ENCODE measurements at places on chromosomes 2 and 18.

- no peak for DNase-seq
These were observed 1.0 kb downstream of the ZDBF2 start for GRCh38 chr2:206275312-206276055.

GRCh38 chr2:43139996-43140621 is 86.3 kb downstream of the ZFP36L2 start:
- DNase-seq, result no peak

DNA sequence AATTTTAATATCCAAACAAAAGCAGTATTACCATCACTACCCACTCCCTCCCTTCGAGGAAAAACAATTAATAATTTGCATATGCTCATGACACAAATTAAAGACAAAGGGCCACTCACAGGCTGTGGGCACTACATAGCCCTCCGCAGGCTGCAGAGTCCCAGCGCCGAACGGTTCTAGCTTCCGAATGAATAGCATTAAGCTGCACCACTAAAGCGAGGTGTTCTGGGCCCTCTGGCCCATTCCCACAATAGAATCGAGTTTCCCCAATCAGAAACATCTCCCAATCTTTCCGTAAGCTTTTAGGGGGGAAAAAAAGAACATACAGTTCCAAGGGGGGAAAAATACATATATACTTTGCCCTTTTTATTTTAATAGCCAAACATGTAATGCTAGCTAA is 14.5 kb upstream of the SIX3 start:
- DNase-seq, result no peak

DNA sequence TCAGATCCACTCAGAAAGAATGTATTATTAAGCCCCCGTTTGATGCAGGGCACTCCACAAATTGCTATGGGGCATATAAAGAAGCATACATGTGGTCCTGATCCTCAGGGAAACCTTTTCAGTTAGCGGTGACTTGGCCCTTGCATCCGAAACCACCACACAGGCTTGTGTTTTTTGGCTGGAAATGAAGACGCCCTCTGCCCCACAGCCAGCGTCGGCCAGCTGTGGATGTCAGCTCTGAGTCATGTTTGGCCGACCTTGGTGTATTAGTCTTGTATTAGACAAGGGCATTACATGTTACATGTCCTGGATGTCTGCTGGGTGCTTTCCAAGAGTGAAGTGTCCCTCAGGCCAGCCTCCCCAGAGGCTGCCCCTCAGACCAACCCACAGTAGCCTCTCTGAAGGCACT is 107.6 kb upstream of the MAP3K20 start:
- DNase-seq, result no peak

DNA sequence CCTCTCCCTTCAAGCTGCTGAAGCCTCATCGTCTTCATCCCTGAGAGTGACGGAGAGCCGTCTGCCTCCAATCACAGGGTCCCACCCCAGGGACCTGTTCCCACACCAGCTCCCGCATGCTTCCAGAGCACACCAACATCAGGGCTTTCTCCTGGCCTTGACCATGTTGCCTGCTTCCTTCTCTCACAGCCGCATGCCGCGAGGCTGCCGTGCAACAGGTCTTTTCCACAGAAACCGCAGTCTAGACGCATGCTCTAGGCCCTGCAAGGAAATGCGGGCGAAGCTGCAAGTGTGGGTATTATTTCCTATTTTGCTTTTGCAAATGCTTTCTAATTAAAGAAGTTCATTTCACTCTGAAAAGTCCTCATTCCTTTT is 277.8 kb downstream of the EIPR1 start:
- DNase-seq, result no peak

DNA sequence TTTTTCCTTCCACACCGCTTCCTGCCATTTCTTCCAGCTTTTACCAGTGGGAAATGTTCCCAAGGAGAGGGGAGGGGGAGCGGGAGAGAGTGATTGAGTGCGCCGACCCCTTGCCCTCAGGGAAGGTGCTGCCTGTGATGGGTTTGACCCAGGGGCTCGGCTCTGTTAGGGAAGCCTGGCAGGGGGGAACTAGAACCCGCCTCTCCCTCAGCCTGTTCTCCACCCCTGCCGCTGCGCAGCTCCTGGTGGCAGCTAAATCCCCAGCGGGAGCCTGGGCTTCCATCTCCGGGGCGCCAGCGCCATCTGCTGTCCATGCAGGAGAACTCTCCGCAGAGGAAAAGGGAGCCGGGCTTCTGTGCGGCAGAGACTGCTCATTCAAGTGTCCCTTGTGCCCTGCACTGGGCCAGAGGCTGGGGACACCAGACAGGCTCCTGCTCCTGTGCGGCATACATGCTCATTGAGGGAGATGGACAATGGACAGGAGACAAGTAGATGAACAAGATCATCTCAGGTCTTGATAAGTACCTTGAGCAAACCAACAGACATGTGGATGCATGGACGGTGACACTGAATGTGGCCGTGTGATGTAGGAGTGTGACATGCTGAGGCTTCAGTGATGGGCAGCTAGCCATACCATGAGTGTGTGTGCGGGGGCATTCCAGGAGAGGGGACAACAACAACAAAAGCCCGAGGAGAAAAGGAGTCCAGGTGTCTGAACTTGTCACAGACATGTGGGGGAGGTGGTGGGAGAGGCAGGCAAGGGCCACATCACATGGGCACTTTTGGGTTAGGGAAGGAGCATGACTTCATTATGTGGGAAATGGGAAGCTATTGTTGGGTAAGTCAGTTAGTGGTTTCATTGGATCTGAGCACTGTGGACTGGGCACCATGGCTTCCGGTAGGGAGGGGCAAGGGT is 13.3 kb downstream of the CHPF start:
- DNase-seq, result peak; percentile 90

GRCh38 chr18:23671564-23671963 is 8.9 kb upstream of the ANKRD29 start:
- no peak for DNase-seq

DNA sequence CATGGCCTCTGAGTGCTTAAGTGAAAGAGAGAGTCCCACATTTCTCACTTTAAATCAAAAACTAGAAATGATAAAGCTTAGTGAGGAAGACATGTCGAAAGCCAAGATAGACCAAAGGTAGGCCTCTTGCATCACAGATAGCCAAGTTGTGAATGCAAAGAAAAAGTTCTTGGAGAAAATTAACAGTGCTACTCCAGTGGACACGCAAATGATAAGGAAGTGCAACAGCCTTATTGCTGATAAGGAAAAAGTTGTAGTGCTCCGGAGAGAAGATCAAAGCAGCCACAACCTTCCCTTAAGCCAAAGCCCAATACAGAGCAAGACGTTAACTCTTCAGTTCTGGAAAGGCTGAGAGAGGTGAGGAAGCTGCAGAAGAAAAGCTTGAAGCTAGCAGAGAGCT is 32.1 kb downstream of the PSMD1 start:
- no peak for DNase-seq

DNA sequence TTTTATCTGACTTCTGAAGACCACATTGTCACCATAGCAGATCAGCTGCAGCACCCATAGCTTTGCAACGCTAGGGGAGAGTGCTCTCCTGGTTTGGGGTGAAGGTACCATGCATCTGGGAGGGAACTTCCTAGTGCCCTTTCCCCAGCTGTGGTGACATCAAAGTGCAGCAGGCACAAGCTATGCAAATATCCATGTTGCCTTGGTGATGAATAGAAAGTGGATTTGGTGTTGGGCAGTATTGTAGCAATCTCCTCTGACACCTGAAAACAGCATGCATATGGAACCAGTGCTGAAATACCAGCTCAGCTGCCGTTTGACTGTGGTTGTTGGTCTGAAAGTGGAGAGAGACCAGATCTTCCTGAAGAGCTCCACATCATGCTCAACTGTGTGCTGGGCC is 37.1 kb downstream of the BCL2L11 start:
- DNase-seq, result no peak

GRCh38 chr18:23151414-23152099 is 16.3 kb downstream of the CABLES1 start:
- DNase-seq, result no peak

DNA sequence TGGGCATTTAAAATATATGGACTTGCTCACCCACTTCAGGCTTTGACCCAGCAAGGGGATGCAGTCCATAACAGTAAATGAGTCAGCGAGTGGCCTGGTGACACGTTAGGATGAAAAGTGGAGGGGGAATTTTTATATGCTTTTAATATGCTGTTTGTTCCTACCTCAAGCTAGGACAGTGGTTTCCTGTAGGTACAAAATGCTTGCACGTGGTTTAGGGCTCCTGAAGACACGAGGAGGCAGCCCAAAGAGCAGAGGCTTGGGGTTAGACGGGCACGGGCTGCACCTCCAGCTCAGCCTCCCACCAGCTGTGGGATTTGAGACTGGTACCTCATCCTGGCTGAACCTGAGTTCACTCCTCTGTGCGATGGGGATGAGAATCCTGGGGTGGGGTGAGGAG is 306.2 kb upstream of the CXCR4 start:
- no peak for DNase-seq

DNA sequence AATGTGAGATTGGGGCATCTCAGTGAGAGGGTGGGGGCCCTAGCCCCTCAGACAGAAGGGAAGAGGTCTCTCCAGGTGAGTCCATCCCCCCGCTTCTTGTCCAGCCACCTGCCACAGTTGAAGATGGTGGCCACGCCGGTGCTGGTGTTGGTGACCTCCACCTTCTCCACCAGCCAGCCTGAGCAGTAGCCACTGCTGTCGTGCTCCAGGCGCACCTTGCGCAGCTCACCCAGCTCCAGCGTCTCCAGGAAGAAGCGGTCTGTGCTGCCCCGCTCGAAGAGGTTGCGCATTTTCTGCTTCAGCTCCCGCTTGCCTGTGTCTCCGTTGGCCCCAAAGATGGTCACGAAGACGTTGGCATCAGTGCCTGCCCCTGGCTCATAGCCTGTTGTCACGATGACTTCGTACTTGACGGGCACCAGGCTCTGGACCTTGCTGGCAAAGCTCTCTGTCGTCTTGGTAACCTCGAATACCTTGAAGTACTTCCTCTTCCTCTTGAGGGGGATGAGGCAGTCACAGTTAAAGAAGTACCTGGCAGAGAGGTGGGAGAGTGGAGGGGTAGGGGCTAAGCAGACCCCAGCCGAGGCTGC is 179.5 kb downstream of the LOXHD1 start:
- no peak for DNase-seq

GRCh38 chr2:219641390-219642068 is 14.1 kb downstream of the SLC4A3 start:
- DNase-seq, result no peak

DNA sequence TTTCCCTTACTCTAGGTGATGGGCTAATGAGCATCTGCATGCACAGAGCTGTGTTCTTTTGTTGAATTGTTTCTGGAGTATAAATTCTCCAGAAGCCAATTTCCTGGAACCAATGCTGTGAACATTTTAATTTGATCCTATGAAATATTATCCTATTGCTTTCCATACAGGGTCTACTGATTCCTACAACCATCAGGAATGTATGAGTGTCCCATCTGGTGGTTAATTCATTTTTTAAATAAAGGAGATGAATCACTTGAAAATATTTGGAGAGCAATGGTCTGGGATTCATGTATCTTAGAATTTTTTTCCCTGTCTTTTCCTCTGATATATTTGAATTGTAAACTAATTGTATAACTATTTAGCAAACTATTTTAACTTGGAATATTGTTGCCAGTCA is 14.0 kb downstream of the KIF5C start:
- no peak for DNase-seq

GRCh38 chr2:160606341-160606740 is 112.7 kb upstream of the RBMS1 start:
- no peak for DNase-seq

- DNase-seq, result peak; percentile 82
These were observed 34.4 kb downstream of the ITGA6 start for GRCh38 chr2:172461591-172462372.

DNA sequence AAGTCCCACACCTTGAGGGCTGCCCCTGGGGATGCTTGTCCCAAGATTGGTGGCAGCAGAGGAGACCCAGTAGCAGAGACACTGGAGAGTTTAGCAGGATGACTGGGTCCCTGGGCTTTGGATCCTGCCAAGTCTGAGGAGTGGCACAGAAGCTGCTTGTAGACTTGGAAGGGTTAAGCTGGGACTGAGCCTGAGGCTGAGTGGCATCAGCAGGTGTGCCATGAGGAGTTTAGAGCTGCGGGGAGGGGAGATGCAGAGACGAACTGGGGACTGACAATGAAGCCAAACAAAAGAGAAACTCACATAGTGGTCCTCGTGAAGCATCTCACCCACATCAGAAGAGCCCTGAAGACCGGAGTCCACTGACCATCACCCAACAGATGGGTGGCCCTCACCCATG is 329.7 kb upstream of the KLHL29 start:
- no peak for DNase-seq

DNA sequence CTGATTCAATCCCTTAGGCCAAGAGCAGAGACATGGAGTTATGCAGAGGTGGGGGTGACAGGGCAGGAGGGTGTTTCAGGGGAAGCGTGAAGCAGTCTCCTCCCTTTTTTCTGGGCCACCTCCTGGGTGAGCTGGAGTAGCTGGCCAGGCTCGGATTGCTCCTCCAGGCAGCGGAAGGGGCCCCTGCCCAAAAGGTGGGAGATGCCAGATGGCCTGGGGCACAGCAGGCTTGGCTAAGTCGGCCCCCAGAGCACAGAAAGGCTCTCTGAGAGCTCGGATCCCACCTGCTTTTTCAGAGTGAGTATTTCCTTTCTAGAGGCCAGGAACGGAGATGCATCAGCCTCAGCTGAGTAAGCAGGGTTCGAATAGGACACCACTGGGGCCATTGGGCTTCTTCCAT is 196.9 kb downstream of the ANKRD30B start:
- no peak for DNase-seq

GRCh38 chr2:182826064-182826463 is 40.4 kb downstream of the FRZB start:
- no peak for DNase-seq

DNA sequence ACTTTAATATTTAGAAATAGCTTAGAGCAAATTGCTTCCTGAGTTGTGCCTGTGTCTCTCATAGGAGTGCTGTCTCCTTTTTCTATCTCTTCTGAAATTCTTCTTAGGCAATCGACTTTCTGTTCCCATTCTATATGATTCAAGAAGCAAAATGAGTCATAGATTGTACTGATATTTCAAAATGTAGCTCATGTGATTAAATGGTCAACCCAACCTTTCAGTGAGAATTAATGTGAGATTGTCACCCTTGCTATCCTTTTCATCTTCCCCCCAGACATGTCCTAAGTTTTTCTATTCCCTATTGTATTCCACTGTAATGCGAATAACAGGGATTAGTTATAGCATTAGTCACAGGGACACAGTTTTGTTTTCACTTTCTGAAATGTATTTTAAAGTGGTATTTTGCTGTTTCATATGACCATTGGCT is 413.6 kb downstream of the THSD7B start:
- no peak for DNase-seq

DNA sequence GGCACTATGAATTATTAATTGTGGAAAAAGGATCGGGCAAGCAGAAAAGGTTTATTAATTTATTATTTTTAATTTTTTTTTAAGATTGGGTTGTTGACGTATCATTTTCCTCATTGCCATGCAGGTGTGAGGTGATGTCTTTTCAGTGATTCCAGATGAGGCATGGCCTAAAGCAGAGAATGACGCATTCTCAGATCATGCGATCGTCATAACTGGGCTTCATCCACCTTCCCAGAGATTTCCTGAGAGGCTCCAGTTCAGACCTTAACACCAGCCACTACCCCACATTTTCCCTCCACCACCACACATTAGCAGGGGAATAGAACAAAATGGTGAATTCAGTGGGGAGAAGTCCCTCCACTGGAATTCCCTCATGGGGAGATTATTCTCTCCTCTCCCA is 518.4 kb upstream of the SPHKAP start:
- DNase-seq, result no peak

- DNase-seq, result no peak
These were observed 424.1 kb upstream of the POU3F3 start for GRCh38 chr2:104429639-104430358.
